ENCODE measurements at places on chromosomes 5 and 9.

GRCh38 chr5:6763191-6763590 is 50.0 kb downstream of the TENT4A start:
- no peak for DNase-seq

GRCh38 chr9:123246534-123246933 is 21.9 kb downstream of the STRBP start:
- no peak for DNase-seq

DNA sequence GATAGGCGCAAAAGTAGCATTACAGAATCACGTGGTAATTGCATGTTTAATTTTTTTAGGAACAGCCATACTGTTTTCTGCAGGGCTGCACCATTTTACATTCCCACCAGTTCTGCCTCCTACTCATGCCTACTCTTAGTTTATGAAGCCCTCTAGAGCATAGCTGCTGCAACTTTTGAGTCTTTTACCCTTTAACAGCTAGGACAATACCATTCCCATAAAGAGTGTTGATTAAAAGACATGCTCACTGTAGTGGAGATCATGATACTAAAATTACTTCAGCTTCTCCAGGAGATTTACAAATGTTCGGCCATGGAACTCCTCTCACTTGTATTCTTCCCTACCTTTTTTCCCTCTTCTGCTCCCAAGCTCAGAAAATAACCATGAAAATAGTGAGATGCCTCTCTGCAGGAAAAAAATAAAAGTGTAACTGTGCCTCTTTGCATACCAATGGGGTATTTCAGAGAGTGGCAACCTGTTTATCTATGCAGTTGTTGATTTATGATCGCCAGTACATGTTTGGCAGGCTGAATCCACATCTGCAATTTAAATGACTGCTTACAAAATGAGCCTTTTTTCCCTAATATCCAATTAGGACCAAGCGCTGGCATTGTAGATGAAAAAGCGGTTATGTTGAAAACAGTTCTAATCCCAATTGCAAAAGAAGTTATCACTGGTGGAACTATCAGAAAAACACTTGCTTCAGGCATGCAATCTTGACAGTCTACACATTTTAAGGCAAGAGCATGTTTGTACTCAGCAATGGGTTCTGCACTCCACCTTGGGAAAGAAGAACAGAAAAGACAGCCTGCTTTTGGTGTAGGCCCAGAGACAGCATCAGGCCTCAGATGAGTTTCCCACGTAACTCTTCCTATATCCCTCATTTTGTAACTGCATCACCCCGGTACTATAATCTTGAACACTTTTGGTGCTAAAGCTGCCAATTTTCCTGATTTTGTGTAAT is 131.1 kb downstream of the ADAMTSL1 start:
- DNase-seq: no peak

DNA sequence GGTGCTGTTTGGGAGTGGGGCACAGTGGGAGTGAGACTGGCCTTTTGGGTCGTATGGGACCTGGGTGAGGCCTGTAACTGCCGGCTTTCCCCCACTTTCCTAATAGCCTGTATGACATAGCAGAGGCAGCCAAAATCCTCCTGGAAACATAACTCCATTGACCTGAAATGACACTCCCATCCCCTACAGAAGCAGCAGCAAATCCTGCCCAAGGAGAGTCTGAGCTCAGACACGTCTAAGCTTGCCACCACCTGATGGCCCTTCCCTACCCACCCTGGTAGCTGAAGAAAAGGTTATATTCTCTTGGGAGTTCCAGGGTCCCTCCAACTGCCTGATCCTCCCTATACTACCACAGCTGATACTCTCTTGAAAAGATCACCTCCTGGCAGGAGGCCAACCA is 179.8 kb upstream of the ARRDC3 start:
- DNase-seq: no peak

DNA sequence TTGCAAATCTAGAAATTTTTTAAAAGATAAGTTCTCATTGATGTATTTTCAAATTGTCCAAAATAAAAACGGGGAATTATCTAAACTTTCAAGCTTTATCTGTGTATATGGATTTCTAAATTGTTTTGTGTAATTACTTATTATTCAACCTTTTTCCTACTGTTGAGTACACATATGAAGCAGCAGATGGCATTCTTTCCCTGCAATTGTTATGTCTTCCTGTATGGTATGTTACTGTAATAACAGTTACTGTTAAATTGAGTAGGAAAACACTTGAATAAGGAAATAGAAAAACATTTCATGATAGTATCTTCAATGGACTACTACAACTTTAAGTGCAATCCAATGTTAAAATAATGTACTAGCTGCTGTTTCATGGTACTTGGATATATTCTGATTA is 124.8 kb downstream of the RANBP17 start:
- DNase-seq: no peak

GRCh38 chr5:96117771-96118651 is 156.4 kb upstream of the ELL2 start:
- no peak for DNase-seq

DNA sequence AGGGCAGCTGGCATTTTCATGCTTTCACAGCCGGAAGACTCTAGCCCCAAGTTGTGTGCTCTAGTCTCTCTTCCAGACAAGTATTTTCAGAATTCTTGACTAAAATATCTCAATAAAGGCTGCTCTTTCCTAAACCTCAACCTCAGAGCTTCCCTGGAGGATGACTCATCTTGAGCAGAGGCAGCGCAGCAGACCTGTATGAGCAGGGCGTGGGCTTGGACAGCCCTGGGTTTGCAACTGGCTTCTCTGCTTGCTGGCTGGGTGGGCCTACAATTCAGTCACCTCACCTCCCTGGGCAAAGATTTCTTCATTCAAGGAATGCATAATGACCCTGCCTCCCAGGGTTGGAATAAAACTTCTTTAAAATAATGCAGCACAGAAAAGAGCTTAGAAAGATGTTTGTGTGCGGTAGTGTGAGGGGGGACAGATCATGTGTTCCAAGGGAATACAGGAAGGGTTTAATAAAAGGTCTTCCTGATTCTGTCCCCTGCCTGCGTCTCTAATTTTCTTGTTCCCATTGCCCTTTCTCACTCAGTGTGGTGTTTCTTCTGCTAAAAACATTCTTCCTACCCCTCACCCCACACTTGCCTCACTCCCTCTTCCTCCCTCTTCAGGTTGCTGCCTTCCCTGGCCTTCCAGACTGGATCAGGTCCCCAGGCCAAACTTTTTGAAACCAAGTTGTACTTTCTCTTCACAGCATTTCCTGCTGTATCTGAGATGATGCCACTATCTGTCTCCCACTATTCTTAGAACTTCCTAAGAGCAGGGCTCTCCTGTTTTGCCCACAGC is 39.4 kb upstream of the MAP1B start:
- DNase-seq: no peak

DNA sequence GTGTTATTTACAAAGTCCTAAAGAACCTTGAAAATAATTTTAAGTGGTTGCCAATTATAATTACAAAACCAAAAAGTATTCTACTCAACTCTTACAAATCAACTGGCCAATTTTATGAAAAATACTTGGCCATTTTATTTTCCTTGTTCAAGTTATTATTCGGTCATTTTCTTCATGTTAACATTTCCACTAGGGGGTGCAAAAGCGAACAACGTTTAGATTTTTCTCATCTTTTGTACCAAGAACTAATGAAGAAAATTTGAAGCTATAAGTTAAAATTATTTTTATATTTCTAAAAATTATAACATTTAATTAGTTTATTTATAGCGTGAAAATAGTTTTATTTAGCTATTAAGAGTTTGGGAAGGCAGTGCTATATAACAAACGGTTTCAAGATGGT is 1453.3 kb downstream of the MAT2B start:
- DNase-seq: no peak

All from substantia nigra (tissue), 51 donors.